Right cardiac atrium (tissue), 5 donors: ENCODE measurements at places on chromosomes 16 and 17.
A peak's percentile ranks its signal among the peaks of the same experiment; 100 is the strongest.

- no peak for DNase-seq
Measured at GRCh38 chr16:22971346-22971924, 157.5 kb downstream of the HS3ST2 start.

- DNase-seq = no peak
Measured at GRCh38 chr16:7744546-7745264, 412.1 kb downstream of the RBFOX1 start.

GRCh38 chr17:28189667-28190066, 129.3 kb upstream of the TMEM97 start:
- no peak for DNase-seq

DNA sequence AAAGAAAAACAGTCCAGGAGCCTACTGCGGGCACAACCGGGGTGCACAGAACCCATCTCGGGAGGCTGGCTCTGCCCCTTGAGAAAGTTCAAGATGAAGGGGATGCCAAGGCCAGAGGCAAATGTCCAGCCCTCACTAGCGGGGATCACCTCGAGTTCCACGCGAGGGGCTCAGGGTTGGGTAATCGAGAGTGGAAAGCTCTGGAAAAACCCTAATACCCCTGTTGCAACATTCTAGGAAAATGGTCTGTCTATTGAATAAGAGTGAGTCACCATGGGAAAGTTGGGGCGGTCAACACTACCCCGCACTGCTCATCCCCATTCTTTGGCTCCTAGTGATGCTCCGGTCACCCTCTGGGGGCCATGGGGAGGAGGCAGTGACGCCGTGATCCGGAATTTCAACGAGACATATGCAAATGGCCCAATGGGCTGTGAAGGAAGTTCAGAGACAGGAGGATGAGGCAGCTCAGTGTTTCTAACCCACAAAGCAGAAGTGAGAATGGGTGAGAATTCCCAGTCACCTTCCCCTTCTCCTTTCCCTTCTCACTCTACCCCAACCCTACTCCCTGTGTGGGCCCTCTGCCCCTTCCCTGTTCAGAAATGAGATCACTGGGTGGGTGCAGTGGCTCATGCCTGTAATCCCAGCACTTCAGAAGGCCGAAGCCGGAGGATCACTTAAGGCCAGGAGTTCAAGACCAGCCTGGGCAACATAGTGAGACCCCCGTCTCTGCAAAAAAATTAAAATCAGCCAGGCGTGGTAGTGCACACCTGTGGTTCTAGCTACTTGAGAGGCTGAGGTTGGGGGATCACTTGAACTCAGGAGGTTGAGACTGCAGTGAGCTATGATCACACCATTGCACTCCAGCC, 22.4 kb downstream of the SOCS3 start:
- no peak for DNase-seq

GRCh38 chr17:78857266-78857665, 16.7 kb upstream of the USP36 start:
- no peak for DNase-seq

- no peak for DNase-seq
Measured at GRCh38 chr17:8841844-8842243, 25.6 kb downstream of the PIK3R6 start.

- no peak for DNase-seq
Measured at GRCh38 chr17:8160741-8161221, 2.0 kb downstream of the VAMP2 start.

GRCh38 chr16:4869147-4869805, 22.0 kb downstream of the UBN1 start:
- DNase-seq = no peak

DNA sequence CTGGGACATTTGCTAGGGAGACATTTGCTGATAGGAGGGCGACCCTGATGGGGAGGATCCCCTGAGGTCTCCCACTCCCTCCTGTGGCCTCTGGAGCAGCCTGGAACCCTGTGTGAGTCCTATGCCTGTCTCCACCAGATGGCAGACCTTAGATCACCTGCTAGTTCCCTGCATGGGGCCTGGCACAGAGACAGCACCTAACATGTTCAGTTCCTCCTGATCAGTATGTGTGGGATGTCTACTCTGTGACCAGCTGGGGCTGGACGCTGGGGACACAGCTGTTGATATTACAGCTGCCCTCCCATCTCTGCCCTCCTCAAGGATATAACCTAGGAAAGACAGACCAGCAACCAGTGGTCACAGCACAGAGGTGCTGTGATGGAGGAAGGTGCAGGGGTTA, 1.1 kb upstream of the ADCY7 start:
- DNase-seq = peak; percentile 50

DNA sequence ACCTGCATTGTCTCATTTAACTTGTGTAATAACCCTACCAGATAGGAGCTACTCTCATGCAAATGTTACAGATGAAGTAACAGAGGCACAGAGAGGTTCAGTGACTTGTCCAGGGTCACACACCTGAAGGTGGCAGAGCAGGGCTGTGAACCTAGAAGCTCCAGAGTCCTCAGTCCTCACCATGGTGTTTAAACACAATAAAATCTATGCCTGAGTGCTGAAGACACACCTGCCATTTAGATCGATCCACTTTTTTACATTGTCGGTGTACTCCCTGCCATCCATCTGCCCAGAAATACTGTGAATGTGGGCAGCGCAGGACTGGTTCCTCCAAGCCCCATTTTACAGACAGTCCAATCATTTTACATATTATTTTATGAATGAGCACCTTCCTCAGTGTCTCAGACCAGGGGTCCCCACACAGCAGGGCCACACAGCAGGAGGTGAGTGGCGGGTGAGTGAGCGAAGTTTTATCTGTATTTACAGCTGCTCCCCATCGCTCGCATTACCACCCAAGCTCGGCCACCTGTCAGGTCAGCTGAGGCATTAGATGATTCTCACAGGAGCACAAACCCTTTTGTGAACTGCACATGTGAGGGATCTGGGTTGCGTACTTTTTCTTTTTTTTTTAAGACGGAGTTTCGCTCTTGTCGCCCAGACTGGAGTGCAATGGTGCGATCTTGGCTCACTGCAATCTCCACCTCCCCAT, 5.6 kb downstream of the IL4R start:
- DNase-seq = no peak

- peak; percentile 61 for DNase-seq
Measured at GRCh38 chr17:57714665-57715180, 30.4 kb downstream of the CCDC182 start.

- no peak for DNase-seq
Measured at GRCh38 chr17:59165933-59166342, 10.4 kb downstream of the PRR11 start.

GRCh38 chr16:10368969-10369551, 16.8 kb upstream of the ATF7IP2 start:
- no peak for DNase-seq

- DNase-seq = no peak
Measured at GRCh38 chr16:72312828-72313227, 140.9 kb upstream of the PMFBP1 start.

DNA sequence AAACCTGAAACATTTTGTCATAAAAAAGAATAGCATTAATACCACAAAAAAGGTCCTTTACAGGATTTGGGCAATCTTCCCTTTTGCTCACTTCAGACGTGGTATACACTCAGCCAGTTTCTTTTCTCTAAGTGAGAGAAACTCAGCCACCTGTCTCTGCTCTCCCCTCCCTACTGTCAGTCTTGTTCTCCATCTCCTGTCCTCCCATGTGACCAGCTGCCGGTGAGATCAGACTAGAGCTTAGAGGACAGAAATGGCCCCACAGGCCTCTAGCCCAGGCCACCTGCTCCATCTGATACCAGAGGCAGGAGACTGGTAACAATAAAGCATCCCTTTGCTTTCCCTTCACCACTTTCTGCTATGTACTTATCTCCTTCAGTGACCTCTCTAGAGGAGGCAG, 34.9 kb downstream of the CMC2 start:
- no peak for DNase-seq

- peak; percentile 33 for DNase-seq
Measured at GRCh38 chr17:43171586-43172487, 823 bp downstream of the NBR1 start.

GRCh38 chr16:75288181-75288580, 36.8 kb upstream of the BCAR1 start:
- no peak for DNase-seq

GRCh38 chr17:29005936-29006511, at the start of gene SEZ6:
TSS of gene SEZ6 (minus strand) at chr17:29006033. CDS start at chr17:29005869, 164 bp downstream.
- peak; percentile 91 for DNase-seq

DNA sequence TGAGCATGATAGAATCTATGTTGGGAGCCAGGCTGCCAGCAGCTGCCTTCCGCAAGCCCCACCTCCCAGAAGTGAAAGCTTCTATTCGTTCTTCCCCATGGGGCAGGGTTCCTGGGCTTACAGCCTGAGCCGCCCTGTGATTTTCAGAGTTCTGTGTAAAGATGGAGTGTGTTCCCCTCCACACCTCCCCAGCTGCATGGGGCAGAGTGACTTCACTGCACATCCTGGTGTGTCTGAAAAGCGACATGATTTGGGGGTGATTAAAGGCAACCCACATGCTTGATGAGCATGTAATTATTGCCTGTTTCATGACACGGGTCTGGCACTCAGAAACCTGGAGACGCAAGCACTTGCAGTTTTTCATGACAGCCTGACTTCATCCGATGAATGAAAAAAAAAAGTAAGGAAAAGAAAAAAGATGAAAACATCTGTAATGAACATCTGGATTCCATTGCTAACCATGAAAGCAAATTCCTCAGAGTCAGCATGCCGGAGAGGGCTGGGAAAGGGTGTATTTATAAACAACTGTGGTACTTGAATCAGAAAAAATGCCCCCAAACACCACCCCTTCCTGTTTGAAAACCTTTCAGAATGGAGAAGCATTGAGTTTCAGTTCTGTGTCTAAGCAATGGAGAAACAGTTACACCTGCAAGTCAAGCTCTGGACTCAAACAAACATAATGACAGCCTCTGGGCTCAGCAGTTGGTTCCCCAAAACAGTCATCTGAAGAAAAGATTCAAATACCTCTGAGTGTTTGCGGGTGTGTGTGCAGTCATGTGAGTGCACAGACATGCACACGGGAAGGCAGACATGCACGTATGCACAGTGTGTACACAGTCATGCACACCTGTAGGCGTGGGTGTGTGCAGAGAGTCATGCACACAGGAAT, 266.0 kb downstream of the ENGASE start:
- DNase-seq = no peak

- no peak for DNase-seq
Measured at GRCh38 chr16:81517629-81518438, 73.2 kb downstream of the CMIP start.

- DNase-seq = no peak
Measured at GRCh38 chr16:57469917-57470470, 7.5 kb downstream of the POLR2C start.

GRCh38 chr17:50638606-50638965, 3.9 kb downstream of the ABCC3 start:
- peak; percentile 8 for DNase-seq

DNA sequence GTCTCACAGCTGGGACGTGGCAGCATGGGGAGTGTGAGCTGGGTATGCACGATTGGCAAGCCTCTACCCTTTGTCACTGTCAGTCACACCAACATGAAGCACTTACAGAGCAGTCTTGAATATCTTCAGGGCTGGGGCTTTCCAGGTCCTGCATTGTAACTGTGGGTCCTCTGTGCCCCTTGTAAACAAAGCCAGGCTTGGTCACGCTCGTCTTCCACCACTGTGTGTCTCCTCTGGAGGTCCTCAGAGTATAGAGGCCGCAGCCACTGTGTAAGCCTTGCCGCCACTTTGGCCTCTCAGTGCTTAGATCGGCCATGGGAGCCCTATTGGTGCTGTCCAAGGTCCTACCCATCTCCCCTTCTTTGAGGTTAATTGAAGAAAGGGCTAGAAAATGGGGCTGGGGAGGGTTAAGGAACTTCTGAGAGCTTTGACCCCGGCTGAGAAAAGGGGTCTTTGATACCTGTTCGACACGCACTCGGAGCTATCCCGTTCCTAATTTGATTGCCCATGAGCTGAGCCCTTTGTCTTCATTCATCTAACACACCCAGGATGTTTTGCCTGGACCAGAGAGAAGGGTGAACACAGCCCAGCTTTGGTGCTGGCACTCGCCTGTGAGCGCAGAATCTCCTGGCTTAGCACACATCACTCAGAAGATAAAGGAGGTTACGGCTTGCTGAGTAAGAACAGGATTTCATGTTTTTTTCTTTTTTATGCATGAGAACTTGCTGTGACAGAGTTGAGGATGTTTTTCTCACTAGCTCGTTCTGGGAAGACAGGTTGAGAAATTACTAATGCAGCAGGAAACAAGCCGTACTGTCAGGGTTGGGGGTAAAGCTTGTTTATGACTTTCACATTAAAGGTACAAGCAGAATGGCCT, 267.9 kb downstream of the CPPED1 start:
- DNase-seq = peak; percentile 21

GRCh38 chr17:9192010-9192409, 170.7 kb downstream of the NTN1 start:
- DNase-seq = no peak

DNA sequence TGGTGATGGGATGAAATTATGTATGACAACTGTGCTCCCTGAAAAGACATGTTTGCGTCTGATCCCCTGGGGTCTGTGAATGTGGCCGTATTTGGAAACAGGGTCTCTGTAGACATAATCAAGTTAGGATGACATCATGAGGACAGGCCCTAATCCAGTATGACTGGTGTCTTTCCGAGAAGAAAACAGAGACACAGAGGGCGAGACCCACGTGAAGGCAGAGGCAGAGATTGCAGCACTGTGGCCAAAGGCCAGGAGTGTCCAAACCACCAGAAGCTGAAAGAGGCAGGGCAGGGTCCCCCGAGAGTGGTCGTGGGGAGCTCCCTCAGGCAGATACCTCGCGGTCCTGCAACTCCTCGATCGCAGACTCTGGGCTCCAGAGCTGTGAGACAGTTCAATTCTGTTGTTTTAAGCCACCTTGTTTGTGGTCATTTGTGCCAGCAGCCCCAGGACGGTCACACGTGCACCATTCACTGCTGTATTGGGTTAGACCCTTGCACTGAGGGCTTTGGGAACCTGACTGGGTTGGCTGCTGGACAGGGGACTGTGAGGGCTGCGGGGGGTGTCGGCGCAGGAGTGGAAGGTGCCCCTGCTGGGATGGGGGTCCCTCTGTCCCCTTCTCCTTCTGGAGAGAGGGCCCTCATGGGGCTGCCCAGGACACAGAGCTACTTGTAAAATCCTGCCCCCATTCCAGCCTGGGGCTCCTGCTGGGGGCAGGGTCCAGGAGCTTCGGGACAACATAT, 27.7 kb downstream of the METRNL start:
- no peak for DNase-seq

- no peak for DNase-seq
Measured at GRCh38 chr16:57614944-57615343, 13.5 kb upstream of the ADGRG1 start.

- no peak for DNase-seq
Measured at GRCh38 chr16:76278980-76279379, 1.8 kb downstream of the CNTNAP4 start.

- DNase-seq = no peak
Measured at GRCh38 chr17:5516060-5516792, 29.9 kb downstream of the MIS12 start.

DNA sequence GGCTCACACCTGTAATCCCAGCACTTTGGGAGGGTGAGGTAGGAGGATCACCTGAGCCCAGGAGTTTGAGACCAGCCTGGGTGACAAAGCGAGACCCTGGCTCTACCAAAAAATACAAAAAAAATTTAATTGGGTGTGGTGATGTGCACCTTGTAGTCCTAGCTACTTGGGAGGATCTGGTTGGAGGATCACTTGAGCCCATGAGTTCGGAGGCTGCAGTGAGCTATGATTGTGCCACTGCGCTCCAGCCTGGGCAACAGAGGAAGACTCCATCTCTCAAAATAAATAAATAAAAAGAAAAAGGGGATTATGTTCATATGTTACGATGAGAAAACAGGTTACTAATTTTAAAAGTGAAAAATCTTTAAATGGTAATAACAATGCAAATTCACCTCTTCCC, 996 bp downstream of the MLKL start:
- no peak for DNase-seq
